ENCODE measurements at places on chromosomes 4 and X.
A peak's percentile ranks its signal among the peaks of the same experiment; 100 is the strongest.

GRCh38 chr4:60962286-60962685 is 237.8 kb upstream of the ADGRL3 start:
- DNase-seq, result no peak

- no peak for DNase-seq
Observed at GRCh38 chr4:71713611-71714203, 70.2 kb downstream of the GC start.

- no peak for DNase-seq
Observed at GRCh38 chrX:150913511-150913910, 15.0 kb upstream of the CD99L2 start.

DNA sequence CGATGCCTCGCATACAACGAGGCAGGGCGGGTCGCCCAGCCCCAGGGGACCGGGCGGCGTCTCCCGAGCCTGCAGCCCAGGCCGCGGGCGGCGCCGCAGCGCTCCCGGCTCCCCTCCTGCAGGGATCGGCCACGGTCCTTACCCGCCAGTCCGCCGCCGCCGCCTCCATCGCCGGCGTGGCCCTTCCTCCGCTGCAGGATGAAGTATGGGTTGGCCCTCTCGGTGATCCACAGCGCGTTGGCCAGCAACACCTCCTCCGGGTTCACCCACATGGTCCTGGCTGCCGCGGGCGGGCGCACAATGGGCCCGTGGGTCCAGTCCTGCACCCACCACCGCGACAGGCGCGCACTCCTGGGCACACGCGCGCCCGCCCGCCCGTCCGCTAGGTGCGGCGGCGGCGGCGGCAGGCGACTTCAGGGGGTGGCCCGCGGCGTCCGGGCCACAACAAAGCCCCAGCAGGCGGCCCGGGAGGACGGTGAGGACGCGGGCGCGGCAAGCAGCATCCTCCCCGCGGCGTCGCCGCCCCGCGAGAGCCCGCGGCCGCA is 339 bp downstream of the TBC1D9 start:
- peak; percentile 55 for DNase-seq

Data from activated CD8-positive, alpha-beta memory T cell treated with anti-CD3 and anti-CD28 coated beads, Interleukin-2, amount 50 U/mL, for 48 hours (primary cell).